ENCODE measurements at places on chromosomes 11 and 22. TPM values are rescaled to one million over a fixed set of nuclear protein-coding genes. Genes with fewer than 3 reads are reported as not detected.
A peak's percentile ranks its signal among the peaks of the same experiment; 100 is the strongest.

The ARHGAP8 gene
- total RNA-seq: 69.9 TPM

The CARD18 gene
- not detected for total RNA-seq

DNA sequence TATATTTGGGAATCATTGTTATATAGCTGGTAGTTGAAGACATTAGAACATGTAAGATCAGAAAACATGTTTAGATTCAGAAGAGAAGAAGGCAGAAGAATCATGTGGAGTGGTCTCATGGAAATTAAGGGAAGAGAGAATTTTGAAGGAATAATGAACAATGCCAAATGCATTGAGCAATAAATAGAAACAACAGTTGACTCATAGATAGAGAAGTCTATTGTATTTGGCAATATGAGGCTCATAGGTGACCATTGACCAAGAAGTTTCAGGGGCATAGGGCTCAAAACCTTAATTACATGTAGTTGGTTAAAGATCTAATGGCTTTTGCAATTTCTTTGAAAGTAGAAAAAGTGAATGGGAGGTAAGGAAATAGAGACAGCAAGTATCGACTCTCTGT lies 123.9 kb downstream of the PAX6 start:
- DNase-seq: no peak

- no peak for DNase-seq
Measured at GRCh38 chr11:82527081-82527584, 206.5 kb downstream of the FAM181B start.

The TCF20 gene
- total RNA-seq: 62.0 TPM

- no peak for DNase-seq
Measured at GRCh38 chr11:1463056-1463455, 23.5 kb downstream of the MOB2 start.

- no peak for DNase-seq
Measured at GRCh38 chr11:60889869-60890311, 16.5 kb downstream of the PRPF19 start.

The IGSF22 gene
- 1.3 TPM for total RNA-seq

The GRIK4 gene
- total RNA-seq: 0.21 TPM

GRCh38 chr11:74485868-74486267 lies 7.7 kb downstream of the LIPT2 start:
- DNase-seq: no peak

DNA sequence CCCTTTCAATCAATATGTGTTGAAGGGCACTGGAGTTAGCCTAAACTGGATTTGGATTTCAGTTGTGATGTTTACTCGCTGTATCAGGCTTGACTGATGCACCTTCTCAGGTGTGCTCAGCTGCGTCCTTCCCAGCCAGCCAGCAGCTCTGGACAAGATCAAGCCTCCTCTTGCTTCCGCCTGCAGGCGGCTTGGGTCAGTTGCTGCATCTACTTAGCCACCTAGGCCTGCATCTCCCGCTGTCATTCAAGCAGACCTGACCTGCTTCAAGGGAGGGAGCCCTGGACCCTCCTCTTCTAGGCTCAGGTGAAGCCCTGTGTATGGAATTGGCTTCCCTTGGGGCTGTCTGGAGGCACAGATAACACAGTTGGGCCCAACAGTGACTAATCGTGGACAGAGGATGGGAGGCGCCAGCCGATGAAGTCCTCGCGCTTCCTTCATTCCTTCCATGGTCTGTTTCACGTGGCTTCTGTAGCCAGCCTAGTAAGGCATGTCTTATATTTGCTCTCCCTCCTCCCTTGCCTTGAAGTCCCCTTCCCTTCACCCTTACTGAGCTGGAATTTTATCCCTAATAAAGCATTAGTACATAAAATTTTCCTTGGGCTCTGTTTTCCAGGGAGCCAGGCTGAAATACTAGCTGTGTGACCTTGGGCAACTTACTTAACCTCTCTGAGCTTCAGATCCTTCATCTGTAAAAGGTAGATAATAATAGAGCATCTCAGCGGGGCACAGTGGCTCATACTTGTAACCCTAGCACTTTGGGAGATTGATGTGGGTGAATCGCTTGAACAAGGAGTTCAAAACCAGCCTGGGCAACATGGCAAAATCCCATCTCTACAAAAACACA lies 2.1 kb upstream of the LHFPL7 start:
- no peak for DNase-seq

- DNase-seq: peak; percentile 31
Measured at GRCh38 chr22:31044262-31044861, 36.8 kb upstream of the SMTN start.

Data from colonic mucosa (tissue), 4 donors.